HCT116 (cell line): ENCODE measurements at places on chromosomes 3 and 15. TPM values are rescaled to one million over a fixed set of nuclear protein-coding genes. Genes with fewer than 3 reads are reported as not detected.

GRCh38 chr3:178084938-178085816 lies 451.1 kb upstream of the KCNMB2 start:
- no peak overlapping the region for H3K27ac ChIP-seq
- DNase-seq = no peak
- H3K27me3 ChIP-seq = no peaks in the 10 kb centered on the region
- no peaks in the 10 kb centered on the region for H3K36me3 ChIP-seq
- H3K4me3 ChIP-seq = no peak overlapping the region
- no peaks in the 10 kb centered on the region for H3K4me1 ChIP-seq

DNA sequence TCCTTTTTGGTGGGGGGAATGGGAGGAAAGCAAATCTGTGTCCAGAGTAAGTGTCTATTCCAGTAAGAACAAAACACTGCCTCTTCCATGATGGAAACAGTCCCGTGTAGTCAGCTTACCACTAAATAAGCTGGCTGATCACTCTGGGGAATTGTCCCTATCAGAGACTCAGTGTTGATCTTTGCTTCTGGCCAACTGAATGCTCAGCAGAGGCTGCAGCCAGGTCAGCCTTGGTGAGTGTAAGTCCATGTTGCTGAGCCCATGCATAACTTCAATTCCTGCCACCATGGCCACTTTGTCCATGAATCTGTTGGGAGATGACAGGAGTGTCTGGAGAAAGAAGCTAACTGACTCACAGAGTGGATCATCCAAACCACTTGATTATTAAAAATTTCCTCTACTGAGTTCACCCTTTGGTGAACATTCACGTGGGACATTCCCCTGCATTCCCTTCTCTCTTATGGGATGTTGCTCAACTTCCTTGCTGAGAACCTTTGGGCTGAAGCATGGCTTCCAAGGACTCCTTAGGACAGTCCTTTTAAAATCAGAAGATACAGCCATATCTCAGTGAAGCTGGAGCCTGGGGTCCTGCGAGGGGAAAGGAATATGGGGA lies 33.9 kb upstream of the XCR1 start:
- no peak overlapping the region for H3K4me3 ChIP-seq
- no peak for DNase-seq
- no peak overlapping the region for H3K27ac ChIP-seq
- H3K27me3 ChIP-seq = peaks cover 21% of the 10 kb centered on the region
- peaks cover 9% of the 10 kb centered on the region; the same call in 1 of the 2 replicates for H3K4me1 ChIP-seq
- H3K36me3 ChIP-seq = no peaks in the 10 kb centered on the region

Gene CTDSPL2
- total RNA-seq = 56.0 TPM

Gene RNF7
- total RNA-seq = 82.3 TPM

GRCh38 chr3:86178095-86178494 lies 812.9 kb downstream of the VGLL3 start:
- H3K4me1 ChIP-seq = no peaks in the 10 kb centered on the region
- no peak overlapping the region for H3K4me3 ChIP-seq
- no peaks in the 10 kb centered on the region for H3K27me3 ChIP-seq
- DNase-seq = no peak
- no peak overlapping the region for H3K27ac ChIP-seq

Gene GNAT1
- total RNA-seq = not detected

DNA sequence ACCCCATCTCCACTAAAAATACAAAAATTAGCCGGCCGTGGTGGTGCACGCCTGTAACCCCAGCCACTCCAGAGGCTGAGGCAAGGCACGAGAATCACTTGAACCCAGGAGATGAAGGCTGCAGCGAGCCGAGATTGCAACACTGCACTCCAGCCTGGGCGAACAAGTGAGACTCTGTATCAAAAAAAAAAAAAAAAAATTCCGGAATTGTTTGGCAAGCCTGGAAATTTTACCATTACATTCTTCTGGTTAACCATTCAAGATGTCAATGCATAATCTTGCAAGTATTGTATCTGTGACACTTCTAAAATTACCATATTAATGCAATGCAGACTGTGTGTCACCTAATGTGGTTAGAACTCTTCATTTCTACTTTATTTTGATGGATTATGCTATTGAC lies 67.0 kb downstream of the CSNK1G1 start:
- H3K36me3 ChIP-seq = no peaks in the 10 kb centered on the region
- H3K4me1 ChIP-seq = no peaks in the 10 kb centered on the region
- H3K27ac ChIP-seq = no peak overlapping the region
- no peaks in the 10 kb centered on the region for H3K27me3 ChIP-seq

Gene GHSR
- total RNA-seq = not detected
